ENCODE measurements at places on chromosomes 6 and 20. TPM values are rescaled to one million over a fixed set of nuclear protein-coding genes. Genes with fewer than 3 reads are reported as not detected.

Gene TCP11
- total RNA-seq = 0.51 TPM

DNA sequence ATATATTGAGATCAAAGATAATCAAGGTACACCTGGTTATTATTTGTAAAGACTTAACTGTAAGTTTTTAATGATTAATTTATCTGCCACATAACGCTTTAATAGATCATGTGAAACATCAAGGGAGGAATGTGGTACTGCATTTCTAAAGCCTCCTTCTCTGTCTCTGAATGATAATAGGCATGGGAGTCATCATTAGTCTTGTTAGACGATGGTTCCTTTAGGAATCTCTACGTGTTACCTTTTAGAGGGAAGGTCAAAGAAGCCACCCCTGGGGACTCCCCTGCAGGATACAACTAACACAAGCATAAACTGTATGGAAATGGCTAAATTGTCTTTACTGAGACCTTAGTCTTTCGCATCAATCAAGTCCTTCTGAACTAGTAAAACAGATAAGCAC lies 173.6 kb upstream of the MCHR2 start:
- peak; percentile 2 for DNase-seq

Gene TSHZ2
- 2.6 TPM for total RNA-seq

- no peak for DNase-seq
These were observed 53.3 kb downstream of the CCDC170 start for GRCh38 chr6:151546941-151547659.

Gene PHACTR3
- total RNA-seq = not detected

Gene CDSN
- total RNA-seq = not detected

GRCh38 chr6:170459451-170459850 lies 93.7 kb downstream of the PSMB1 start:
- DNase-seq = peak; percentile 60

GRCh38 chr6:164098857-164099267 lies 684.3 kb downstream of the QKI start:
- peak; percentile 56 for DNase-seq

GRCh38 chr20:33839591-33839990 lies 28.4 kb downstream of the CHMP4B start:
- DNase-seq = no peak

Gene NKAIN4
- total RNA-seq = not detected

GRCh38 chr6:55617272-55617671 lies 38.3 kb upstream of the HMGCLL1 start:
- peak; percentile 65 for DNase-seq

GRCh38 chr6:148524471-148524882 lies 181.8 kb downstream of the SASH1 start:
- DNase-seq = peak; percentile 93

GRCh38 chr6:15510536-15511247 lies 152.1 kb downstream of the DTNBP1 start:
- DNase-seq = no peak

GRCh38 chr6:167330750-167331149 lies 5.9 kb downstream of the TTLL2 start:
- no peak for DNase-seq

DNA sequence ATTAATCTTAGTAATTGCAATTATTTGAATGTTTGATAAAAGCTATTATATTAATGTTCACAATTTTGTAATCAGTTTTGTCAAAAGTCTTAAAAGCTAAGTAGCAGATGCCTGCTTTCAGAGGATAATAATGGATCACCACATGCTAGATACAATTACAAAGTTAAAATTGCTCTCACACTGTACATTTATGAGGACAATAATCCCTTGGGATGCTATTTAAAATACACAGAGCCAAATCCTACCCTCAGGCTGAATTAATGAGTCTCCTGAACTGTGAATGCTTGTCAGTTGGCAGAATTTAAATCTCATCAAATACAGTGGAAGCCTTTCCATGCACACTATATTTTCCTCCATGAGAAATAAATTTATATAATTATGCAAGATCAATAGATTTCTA lies 153.3 kb upstream of the SYNCRIP start:
- DNase-seq = no peak

- no peak for DNase-seq
These were observed 22.3 kb downstream of the HLA-DOB start for GRCh38 chr6:32794510-32794909.

- no peak for DNase-seq
These were observed 77.6 kb upstream of the FUCA2 start for GRCh38 chr6:143589162-143589561.

- no peak for DNase-seq
These were observed 279.2 kb upstream of the EXOC2 start for GRCh38 chr6:971981-972640.

Gene LIN28B
- not detected for total RNA-seq

Gene ATG5
- 63.4 TPM for total RNA-seq

Gene KIF6
- total RNA-seq = 0.83 TPM

GRCh38 chr20:63564036-63564810 lies 9.8 kb downstream of the HELZ2 start:
- no peak for DNase-seq

DNA sequence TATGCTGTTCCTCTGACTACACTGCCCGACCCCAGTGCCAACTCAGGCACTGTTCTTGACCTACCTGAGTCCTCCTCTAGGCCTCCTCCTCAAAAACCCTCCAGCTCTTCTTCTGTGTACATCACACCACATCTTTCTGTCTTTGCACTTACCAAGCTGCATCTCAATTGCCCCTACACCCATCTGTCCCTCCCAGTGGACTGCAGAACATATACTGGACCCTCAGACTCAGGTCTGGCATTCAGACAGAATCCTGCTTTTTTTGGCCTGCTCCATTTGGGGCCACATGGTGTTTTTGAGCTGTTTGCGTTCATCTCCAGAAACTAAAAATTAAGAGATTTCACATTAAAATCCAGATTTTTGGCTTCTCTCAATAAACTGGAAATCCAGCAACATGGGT lies 23.2 kb upstream of the YWHAB start:
- no peak for DNase-seq

DNA sequence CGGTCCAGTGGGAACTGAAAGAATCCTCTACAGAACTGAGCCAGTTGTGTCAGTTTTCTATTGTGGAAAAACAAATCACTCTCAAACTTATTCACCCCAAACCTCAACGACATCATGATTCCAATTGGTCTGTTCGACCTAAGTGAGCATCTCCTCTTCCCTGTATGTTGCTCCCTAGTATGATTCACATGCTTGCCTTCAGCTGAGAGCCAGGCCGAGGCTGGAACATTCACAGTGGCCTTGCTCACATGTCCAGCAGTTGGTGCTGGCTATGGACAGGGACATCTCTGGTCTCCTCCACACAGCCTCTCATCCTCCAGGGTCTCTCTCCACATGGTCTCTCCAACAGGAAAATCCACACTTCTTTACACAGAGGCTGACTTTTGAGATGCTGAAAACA lies 28.3 kb upstream of the TMEM181 start:
- no peak for DNase-seq

- no peak for DNase-seq
These were observed 18.0 kb downstream of the TCFL5 start for GRCh38 chr20:62843656-62844055.

- no peak for DNase-seq
These were observed 350.0 kb upstream of the MANEA start for GRCh38 chr6:95227351-95227750.

Gene HCK
- total RNA-seq = not detected

Gene CENPQ
- total RNA-seq = 5.3 TPM

Gene SALL4
- total RNA-seq = 0.51 TPM

DNA sequence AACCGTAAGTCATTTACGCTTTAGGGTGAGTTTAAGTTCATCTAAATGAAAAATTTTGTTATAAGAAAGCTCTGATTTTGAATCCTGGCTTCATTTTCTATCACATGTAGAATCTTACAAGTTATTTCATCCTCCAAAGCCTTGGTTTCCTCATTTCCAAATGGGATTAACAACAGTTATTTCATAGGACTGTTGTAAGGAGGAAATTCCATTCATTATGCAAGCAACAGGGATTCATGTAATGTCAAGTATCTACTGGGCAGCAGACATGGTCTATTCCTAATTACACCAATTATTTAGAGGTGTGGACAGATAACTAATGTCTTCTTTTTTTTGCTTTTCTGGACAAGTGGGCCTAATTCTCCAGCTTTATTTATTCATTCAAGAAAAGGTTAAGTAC lies 154.0 kb downstream of the PDSS2 start:
- DNase-seq = no peak

DNA sequence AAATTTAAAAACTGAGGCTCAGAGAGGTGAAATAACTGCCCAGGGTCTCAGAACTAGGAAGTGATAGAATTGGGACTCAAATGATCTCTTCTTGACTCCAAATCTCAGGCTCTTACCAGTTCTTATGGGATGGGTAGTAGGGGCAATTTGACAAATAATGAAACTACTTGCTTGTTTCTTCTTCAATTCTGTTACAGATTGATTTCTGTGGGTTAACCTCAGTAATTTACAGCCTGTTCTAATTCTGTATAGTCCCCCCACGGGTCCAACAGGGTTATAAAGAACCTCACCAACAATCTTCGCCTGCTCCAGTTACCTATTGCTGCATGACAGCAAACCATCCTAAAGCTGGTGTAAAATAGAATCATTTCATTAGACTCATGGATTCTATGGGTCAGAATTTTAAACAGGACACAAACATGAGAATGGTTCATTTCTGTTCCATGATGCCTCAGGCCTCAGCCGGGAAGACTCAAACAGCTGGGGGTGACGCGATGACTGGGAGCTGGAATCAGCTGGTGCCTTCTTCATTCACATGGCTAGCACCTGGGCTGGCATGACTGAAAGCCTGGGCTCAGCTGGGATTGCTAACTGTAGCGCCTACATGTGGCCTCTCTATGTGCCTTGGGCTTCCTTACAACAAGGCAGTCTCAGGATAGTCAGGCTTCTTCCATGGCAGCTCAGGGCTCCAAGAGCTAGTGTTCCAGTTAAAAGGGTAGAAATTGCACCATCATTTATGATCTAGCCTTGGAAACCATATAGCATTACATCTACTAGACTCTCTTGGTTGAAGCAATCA lies 6.6 kb upstream of the WFDC2 start:
- no peak for DNase-seq

GRCh38 chr6:39054577-39055142 lies 6.1 kb downstream of the GLP1R start:
- no peak for DNase-seq

Gene LY86
- total RNA-seq = not detected
